ENCODE measurements at places on chromosomes 5 and 9.

- no peak for DNase-seq
Observed at GRCh38 chr9:108963459-108964143, 29.4 kb downstream of the ABITRAM start.

GRCh38 chr9:126417684-126418083 lies 91.1 kb downstream of the MVB12B start:
- DNase-seq = no peak

DNA sequence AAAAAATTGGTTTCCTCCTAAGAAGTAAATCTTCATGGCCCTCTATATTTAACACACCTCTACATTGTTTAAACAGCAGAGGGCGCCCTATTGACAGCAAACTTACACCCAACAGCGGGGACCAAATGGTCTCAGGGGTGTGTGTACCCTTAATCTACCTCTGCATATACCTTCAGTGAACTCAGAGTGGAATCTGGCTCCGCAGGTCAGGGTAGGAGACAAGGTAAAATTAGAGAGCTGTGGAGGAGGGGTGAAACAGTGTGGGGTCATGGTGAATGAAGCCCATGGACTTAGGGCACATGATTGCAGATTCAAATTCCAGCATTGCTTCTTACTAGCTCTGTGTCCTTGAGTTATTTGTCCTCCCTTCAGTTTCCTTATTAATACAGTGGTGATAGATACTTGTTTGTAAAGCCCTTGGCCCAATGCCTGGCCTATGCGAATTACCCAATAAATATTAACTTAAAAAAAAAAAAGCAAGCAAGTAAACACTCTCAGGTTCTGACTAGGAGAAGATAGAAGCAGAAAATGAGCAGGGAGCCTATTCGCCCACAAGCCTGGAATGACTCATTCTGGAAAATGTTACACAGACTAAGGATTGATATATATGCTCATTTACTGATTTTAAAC lies 122.9 kb downstream of the CAVIN4 start:
- DNase-seq = no peak

- no peak for DNase-seq
Observed at GRCh38 chr5:83721953-83722901, 1.6 kb upstream of the HAPLN1 start.

- DNase-seq = no peak
Observed at GRCh38 chr9:75365196-75365595, 276.9 kb downstream of the OSTF1 start.

GRCh38 chr5:139468421-139468931 lies 2.3 kb upstream of the SMIM33 start:
- DNase-seq = no peak

DNA sequence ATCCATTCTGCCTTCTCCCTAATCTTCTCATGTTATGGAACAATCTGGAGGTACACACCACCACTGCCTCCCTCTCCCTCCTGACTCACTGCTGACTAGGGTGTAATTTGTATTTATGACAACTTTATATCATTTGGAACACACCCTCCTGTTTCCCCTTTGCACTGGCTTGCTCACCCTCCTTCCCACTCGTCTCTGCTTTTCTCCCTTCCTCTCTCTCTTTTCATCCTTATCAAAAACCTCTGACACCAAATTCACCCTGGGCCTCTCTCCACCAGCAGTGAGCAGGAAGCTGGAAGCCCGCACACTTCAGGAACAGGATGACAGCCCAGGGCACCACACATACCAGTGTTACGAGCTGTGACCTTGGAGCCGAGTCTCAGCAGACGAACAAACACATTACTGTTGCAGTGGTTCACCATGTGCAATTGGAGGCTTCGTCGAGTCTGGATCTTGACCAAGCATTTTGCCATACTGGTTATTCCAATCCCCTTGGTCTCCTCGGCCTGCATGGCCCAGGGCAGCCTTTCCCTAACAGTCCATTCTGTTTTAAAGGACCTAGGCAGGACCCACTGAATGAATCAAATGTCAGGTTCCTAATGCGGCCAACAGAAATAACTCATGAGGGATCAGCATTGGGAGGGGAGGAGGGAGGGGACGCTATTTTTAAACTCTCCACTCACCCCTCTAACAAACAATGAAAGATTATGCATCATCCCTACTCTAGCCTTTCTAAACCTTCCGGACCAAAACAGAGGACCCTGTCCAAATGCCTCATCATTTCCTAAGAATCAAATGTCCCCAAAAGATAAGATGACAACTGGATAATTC lies 203.9 kb upstream of the RASEF start:
- no peak for DNase-seq

GRCh38 chr9:76198336-76198735 lies 195.9 kb downstream of the RFK start:
- no peak for DNase-seq

GRCh38 chr9:94922691-94923107 lies 196.2 kb downstream of the AOPEP start:
- no peak for DNase-seq

GRCh38 chr5:106367281-106367680 lies 1303.5 kb downstream of the EFNA5 start:
- no peak for DNase-seq

DNA sequence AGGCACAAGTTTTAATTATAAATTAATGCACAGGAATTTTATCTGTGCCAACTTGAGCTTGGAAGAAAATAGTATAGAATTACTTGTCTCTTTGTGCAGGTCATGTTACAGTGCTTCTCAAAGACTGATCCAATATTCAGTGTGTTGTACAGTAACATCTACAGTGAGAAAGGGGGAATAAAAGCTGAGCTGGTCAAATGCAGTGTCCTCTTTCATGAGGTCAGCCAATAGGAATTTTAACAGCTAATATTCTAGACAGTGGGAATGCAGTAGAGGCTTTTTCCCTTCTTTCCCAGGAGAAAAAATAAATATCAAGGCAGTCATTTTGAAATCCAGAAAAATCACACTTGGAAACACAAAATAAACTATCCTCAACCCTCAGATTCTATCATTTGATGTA lies 95.7 kb upstream of the ITGA1 start:
- no peak for DNase-seq

DNA sequence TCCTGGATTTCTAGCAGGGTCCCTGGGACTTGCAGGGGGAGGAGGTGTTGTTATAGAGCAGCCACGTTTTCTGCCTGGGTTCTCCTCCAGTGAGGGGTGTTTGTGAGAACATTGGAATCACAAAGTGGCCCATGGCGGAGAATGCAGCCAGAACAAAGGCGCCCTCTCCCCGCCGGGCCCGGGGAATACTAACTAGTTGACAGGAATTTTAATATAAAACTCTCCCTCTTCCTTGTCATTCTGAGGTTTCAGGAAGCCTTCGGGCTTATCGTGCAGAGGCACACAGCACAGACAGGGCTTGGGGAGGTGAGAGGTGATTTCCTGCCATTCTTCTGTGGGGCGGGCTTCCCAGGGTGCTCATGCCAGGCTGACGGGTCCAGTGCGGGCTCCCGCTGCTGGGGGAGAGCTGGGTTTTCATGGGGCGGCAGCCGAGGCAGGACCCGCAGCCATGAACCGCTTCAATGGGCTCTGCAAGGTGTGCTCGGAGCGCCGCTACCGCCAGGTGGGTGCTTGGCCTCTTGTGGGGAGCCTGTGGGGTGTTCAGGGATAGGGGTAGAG lies 37.7 kb downstream of the RGS3 start:
- no peak for DNase-seq

- DNase-seq = no peak
Observed at GRCh38 chr5:59559323-59559722, 334.2 kb downstream of the PDE4D start.

GRCh38 chr9:108842610-108843295 lies 13.0 kb downstream of the ACTL7B start:
- no peak for DNase-seq

- no peak for DNase-seq
Observed at GRCh38 chr9:73437758-73438157, 286.1 kb downstream of the ANXA1 start.
